ENCODE measurements at places on chromosomes 3 and 15. TPM values are rescaled to one million over a fixed set of nuclear protein-coding genes. Genes with fewer than 3 reads are reported as not detected.

GRIP2 gene
- polyA plus RNA-seq: 29.3 TPM

SATB1 gene
- polyA plus RNA-seq: 44.9 TPM

LRRC34 gene
- 3.5 TPM for polyA plus RNA-seq

BFSP2 gene
- polyA plus RNA-seq: not detected

SPTBN5 gene
- polyA plus RNA-seq: 1.9 TPM

SERINC4 gene
- polyA plus RNA-seq: 0.42 TPM

MOBP gene
- 0.09 TPM for polyA plus RNA-seq

U2SURP gene
- 84.8 TPM for polyA plus RNA-seq

PTH1R gene
- 10.9 TPM for polyA plus RNA-seq

GXYLT2 gene
- 28.2 TPM for polyA plus RNA-seq

LRTM1 gene
- 114 TPM for polyA plus RNA-seq

TGM5 gene
- 0.16 TPM for polyA plus RNA-seq

ELP6 gene
- 26.1 TPM for polyA plus RNA-seq

GPR87 gene
- not detected for polyA plus RNA-seq

SAMD7 gene
- not detected for polyA plus RNA-seq

INKA1 gene
- polyA plus RNA-seq: 6.8 TPM

Measured in forelimb muscle (tissue), 1 donor.